ENCODE measurements at places on chromosomes 3 and 15.

GRCh38 chr15:47917881-47918280, 200.6 kb downstream of the SEMA6D start:
- no peak for DNase-seq

GRCh38 chr3:52769786-52770455, 819 bp downstream of the NEK4 start:
- no peak for DNase-seq

DNA sequence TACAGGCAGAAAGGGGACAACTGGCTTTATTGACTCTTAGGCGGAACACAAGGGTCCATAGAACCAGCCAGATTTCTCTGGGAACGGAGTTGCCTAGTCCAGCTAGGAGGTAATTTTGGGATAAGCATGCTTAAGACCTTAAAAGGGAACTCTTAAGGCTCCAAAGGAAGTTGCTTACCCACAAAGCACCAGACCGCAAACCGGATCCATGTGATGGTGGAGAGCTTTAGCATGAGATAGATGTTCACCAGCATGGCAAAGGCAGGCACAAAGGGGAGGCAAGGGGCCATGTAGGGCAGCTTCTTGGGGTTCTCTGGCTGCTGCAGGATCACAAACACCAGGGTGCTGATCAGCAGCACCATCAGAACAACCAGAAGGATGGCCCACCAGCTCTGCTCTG, 61.4 kb downstream of the CLDN11 start:
- no peak for DNase-seq

DNA sequence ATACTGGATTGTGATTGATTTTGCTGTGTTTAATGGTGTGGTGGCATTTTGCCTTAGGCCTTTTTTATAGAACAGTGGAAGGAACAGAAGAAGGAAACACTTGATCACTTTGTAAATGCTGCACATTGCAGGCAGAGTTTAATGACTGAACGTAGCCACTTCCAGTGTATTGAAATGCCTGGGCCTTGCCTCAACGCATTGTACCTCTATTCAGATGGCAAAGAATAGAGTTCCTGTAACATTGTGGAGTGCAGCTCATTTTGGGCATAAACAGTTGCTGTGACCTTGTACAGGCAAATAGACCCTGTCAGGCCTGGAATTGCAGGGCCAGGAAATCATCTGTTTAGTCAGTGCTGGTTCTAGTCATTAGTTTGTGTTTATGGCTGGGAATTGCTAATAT, 225.0 kb downstream of the EPHA3 start:
- DNase-seq = no peak

DNA sequence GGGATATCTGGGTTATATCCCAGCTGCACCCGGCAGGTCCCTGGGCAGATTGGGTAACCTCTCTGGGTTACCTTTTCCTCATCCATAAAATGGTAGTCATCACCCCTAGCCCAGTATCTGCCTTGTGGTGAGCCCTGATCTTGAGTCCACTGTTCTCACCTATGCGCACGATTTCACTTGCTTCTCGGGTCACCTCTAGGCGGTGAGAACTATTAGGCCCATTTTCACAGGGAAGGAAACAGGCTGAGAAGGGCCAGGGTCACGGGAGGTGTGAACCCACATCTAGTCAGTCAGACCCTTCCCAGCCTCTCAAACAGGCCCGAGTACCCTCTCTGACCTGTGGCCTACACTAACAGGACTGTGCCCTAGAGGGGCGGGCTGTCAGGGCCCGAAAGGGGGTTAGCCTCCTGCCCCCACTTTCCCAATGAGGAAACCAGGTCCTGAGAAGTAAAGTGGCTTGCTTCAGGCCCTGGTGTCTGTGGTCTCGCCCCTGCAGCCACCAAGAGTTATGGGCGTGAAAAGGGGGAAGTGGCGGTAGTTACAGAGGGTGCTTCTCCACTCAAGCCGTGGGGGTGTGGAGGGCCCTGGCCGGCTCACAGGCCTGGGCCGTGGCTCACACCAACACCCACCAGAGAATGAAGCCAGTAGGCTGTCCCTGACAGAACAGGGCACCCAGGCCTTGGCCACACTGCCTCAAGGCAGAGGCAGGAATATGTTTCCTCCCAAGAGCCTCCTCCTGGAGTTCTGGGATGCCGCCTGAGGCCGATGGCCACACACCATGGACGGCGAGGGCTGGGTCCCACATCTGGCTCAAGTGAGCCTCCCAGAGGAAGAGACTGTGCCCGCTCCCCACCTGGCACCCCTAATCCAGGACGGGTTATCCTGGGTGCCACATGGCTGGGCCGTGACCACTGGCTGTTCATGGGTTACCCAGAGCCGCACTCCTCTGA, 19.5 kb downstream of the PSTPIP1 start:
- DNase-seq = no peak

GRCh38 chr3:122004107-122004506, 17.9 kb downstream of the ILDR1 start:
- DNase-seq = no peak

DNA sequence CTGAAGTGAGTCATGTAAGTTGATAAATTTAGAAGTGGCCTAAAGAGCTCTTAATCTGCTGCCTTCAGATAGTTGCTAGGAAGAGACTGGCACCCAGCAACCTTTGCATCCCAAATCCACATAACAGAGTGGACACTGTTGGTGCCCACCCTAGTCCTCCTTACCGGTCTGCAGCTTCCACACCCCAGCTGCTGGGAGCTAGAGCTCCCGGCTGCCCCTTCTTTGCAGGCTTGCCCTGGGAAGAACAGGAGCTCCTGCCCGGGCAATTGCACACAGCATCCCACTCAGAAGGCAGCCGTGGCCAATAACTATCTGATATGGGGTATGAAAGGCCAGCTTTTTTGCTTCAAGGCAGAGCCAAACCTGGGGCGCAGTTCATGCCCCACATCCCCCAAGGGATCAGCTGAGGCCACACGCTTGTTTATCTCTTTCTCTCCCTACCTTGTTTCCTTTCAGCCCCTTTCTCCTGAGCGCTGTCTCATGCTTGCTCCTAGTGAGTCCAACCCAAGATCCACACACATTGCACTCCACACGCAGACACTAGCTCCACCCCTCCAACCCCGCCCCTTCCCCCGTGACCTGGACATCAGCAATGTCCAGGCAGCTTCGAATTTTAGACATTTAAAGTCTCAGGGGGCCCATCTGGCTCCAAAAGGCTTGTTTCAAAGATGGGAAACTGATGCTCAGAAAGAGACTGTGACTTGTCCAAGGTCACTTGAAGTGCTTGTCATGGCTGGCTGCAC, 9.1 kb downstream of the ATP2B2 start:
- no peak for DNase-seq

DNA sequence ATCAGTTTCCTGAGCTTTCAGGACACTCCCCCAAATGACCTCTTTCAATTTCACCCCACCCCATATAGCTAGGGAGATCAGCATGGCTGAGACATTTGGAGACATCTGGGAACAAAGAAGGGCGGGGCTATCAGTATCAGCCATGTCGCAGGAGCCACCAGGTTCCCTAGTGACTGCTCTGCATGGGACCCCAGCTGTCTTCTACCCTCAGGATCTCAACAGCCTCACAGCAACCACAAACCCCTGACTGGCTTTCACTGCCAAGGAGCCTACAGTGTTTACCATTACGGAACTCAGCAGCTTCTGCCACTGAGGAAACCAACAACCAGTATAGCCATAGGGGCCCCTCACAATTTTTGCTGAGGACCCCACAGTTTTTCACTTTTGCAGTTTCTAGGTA, 269.6 kb upstream of the TRIM42 start:
- DNase-seq = no peak

DNA sequence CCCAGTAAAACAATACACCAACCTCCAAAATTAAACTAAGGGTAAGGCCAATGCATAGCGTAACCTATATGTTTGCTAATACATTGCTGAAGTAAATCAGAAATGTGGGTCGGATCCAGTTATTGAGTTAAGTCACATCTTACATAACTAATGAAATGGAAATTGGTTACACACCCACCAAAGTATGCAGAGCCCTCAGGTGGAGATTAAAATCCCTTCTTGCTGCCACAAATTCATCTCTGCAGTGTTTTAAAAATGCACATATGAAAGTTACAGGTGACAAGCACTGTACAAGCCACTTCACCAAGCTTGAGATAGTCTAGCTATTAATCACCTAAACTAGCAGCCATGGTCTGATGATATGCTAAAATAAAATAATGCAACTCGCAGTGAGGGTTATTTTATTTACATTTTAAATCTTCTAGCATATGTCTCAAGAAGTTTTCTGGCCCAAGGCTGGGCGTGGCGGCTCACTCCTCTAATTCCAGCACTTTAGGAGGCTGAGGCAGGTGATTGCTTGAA, 130.6 kb downstream of the AQP9 start:
- no peak for DNase-seq

DNA sequence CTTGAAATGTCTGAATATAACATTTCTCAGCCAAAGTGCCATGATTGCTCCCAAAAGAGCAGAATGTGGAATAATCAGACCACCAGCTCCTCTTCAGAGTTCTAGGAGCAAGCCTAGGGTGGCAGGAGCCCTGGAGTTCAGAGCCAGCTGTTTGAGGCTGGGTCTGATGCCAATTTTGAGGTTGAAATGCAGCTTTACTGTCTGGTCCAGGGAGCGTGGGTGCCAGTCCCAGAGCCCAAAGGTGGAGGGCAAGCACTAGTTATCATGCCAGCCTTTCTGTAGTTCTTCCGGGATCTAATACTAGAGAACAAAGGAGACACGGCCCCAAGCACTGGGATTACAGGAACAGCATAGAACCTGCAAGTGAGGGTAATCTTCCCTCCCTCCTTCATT, 69.3 kb downstream of the TNFAIP8L3 start:
- no peak for DNase-seq

DNA sequence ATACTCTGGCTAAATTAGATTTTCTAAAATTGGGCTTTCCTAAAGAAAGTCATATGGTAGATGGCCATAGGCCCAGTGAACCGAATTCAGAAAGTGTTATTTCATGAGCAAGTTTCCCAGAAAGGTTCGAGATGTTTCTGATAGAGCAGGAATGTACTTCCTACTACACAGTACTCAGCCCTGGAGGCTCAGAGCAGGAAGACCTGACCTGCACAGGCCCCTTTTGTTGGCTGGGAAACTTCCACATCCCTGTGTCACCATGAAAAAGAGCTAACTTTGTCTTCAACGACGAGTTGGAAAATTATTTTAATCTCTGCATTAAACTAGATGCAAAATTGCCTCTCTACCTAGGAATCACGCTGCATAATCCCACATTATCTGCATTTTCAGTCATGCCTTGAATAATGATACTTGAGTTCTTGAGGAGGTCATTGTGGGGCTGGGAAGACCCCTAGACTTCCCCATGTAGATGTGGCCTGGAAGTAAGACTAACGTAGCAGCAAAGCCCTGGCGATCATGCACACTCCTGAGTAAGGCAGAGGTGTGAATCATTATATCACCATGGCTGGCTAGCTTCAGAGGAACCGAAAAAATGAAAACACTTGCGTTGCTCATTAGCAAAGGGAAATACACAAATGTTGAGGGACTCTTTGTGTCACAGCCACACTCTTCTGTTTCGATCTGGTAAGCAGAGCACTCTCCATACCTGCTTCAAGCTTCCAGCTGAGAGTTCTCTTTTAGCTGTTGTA, 47.1 kb downstream of the CMTM7 start:
- DNase-seq = no peak

DNA sequence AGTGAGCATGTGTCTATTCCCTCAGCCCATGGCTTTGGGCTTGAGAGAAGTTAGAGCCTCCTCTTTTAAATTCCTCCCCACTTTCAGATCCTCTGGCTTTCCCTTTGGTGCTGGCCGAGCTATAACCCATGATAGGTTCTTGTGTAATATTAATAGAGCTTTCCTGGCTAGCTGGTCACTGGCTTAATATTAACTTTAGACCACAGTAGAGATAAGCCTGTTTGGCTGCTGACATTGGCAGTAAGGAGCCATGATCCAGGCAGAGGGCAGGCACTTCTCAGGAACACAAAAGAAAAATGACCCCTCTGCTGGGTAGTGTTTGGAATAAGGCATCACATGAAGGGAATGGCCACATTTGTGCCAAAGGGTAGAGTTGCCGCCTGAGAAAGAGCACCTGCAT, 65.4 kb upstream of the UMPS start:
- no peak for DNase-seq

DNA sequence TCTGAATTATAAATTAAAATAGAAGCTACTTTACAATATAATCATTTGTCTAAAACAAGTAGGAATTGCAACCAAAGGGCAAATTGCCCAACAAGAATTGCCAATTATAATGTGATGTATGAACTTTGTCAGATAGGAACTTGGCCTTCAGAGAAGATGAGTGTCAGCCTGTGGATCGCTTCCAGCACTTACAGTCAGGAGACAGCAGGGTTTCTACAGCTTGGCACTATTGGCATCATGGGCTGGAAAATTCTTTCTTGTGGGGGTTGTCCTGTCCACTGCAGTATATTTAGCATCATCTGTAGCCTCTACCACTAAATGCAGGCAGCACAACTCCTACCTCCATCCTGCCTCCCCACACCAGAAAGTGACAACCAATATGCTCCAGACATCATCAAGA, 48.1 kb upstream of the CRBN start:
- no peak for DNase-seq

GRCh38 chr3:4799266-4800256, 179.7 kb upstream of the BHLHE40 start:
- no peak for DNase-seq

DNA sequence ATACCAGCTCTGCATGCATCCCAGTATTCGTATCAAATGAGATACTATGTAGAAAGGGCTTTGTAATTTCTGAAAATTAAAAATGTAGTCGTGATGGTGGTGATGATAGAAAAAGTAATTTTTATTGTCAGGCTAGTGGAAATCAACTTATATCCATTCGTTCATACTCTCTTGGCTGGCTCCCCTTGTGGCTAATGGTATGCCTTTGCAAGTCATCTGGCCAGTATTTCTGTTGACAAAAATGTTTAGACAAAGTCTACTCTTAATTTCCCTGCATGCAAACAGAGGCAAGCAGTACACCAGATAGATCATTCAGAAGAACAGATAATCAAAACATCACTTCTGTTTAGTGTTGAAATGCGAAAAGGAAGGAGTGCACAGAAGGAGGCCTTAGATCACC, 49.6 kb upstream of the DUT start:
- no peak for DNase-seq

DNA sequence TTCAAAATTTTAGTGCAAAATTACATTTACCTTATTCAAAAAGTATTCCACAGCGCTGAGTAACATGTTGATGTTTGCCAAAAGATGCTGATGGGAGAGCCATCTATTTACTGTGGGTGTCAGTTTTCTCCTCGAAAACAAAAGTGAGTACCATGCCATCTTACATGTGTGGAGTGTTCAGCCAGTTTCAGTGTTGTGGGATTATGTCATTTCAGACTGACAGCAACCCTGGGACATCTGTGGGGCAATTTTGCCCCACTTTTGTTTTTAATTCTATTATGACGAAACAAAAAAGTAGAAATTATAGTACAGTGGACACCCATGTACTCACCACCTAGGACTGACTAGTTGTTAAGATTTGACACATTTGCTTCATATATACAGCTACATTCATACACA, 19.6 kb downstream of the SLCO3A1 start:
- DNase-seq = no peak

Data from T follicular helper cell (primary cell).